Smooth muscle cell of the brain vasculature (primary cell): ENCODE measurements at places on chromosomes 3 and 15.

GRCh38 chr15:74378848-74379247 lies 11.4 kb upstream of the CYP11A1 start:
- DNase-seq, result no peak

DNA sequence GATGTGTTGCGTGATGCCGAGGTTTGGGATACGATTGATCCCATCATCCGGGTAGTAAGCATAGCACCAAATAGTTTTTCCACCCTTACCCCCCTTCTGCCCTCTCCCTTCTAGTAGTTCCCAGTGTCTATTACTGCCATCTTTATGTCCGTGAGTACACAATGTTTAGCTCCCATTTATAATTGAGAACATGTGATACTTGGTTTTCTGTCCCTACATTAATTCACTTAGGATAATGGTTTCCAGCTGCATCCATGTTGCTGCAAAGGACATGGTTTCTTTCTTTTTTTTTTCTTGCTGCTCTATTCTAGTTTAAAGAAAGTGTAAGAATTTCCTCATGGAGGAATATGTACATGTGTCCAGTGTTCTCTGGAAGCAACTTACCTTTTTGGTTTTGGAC lies 51.8 kb downstream of the NSUN3 start:
- no peak for DNase-seq

GRCh38 chr3:74693251-74693650 lies 78.8 kb upstream of the CNTN3 start:
- no peak for DNase-seq

- no peak for DNase-seq
Observed at GRCh38 chr3:159378396-159379194, 576.7 kb downstream of the MFSD1 start.
